CD4-positive, alpha-beta T cell treated with Interleukin-6 at 100 ng/mL for 8 hours (primary cell): ENCODE measurements at places on chromosomes 11 and 22.

DNA sequence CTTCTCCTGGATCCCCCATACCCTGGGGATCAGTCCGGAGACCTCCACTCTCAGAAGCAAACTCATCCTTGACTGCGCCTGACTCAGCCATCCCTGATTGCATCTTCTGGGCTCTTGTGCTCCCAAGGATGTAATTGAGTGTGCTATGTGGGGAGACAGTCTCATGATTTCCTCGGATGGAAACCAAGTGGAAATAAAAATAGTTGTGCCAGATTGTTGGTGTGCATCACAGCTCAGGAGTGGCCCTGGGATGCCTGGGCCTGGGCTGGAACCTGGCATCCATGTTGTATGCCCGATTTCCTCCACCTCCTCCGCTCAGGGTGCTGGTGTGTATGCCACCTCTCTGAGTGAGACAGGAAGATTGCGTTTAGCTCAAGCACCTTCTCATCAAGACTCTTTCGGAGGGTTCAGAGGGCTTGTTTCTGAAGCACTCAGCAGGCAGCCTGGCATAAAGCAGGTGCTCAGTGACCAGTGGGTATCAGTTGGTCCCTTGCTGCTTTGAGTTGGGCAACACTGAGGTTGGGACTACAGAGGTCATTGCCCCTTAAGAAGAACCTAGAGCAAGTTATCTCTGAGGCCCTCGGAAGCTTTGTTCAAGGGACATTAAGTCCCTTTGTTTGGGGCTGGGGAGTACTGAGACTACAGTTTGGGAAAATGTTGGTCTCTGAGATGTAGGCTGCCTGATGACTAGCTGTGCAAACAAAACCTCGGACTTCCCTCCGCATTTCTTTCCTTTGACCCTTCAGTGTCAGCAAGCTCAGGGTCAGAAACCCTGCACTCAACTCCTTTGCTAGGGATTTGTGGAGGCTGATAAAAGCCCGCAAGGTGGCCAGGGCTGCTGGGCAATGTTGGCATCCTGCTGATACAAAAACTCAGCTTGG, 24.8 kb upstream of the MICAL2 start:
- no peak for DNase-seq

DNA sequence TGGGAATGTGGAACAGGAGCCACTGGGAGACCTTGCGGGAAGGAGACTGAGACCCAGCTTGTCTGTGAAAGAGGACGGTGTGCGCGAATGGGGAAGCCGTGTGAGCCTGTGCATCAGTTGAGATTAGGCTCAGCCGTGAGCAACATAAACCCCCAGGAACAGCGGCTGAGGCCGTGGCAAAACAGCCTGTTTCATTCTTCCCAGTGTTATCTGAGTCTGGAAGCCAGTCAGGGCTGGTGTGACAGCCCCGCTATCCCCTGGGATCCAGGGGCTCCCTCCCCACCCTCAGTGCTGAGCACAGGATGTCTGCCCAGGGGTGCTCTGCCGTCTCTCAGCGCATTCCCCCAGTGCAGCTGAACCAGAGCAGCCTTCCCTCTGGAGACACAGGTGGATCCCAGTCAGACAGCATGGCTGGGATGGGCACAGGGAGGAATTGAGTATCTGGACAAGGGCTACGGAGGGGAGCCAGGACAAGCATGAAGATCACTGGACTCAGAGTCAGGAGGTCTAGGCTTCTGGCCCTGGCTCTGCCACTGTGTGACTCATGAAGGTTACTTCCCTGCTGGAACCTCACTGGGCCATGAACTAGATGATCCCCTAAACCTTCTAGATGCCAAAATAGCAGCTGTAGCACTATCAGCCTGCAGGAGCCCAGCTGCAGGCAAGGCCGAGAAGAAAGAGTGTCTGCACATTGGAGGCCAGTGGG, 8.6 kb downstream of the OAF start:
- no peak for DNase-seq

GRCh38 chr11:8365216-8365941, 101.7 kb upstream of the LMO1 start:
- no peak for DNase-seq

GRCh38 chr11:16912692-16913111, 101.5 kb downstream of the PLEKHA7 start:
- DNase-seq = no peak

GRCh38 chr11:70063121-70063520, 15.0 kb upstream of the ANO1 start:
- DNase-seq = no peak

GRCh38 chr11:8564526-8564925, 29.5 kb downstream of the STK33 start:
- DNase-seq = no peak

DNA sequence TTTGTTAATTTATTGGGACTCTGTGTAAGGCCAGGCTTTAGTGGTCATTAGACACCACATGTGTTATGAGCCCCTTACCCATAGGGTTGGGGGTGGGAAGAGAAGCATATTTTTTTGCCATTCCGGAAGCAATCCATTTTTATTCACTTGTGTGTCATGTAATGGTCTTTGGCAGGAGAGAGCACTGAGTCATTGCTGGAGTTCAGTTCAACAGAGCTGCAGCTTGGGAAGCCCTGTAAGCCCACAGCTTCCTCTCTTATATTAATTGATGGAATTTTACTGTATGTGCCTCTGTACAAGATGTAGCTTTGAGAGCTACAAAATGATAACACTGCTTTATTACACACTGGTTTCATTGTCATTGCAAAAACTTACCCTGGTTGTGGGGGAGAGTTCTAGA, 177.3 kb upstream of the SORL1-AS1 start:
- no peak for DNase-seq

- DNase-seq = no peak
Observed at GRCh38 chr11:521177-521688, 14.1 kb downstream of the HRAS start.

- no peak for DNase-seq
Observed at GRCh38 chr11:128520888-128521681, 66.3 kb downstream of the ETS1 start.

DNA sequence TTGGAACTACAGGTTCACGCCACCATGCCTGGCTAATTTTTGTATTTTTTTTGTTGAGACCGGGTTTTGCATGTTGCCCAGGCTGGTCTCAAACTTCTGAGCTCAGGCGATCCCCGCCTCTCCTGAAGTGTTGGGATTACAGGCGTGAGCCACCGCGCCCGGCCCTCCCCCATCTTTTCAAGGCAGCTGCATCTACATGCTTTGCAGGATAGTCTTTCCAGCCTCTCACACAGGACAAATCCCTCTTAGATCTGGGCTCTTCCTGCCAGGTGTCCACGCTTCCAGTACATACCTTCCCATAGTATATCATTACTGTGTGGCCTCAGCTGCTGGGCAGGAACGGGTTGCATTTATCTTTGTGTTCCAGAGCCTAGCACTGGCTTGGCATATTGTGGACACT, 49.7 kb downstream of the C11orf96 start:
- DNase-seq = no peak

- DNase-seq = no peak
Observed at GRCh38 chr22:44291674-44292360, 20.9 kb downstream of the SHISAL1 start.

- peak; percentile 77 for DNase-seq
Observed at GRCh38 chr22:26658671-26659478, 1.5 kb downstream of the MIAT start.

DNA sequence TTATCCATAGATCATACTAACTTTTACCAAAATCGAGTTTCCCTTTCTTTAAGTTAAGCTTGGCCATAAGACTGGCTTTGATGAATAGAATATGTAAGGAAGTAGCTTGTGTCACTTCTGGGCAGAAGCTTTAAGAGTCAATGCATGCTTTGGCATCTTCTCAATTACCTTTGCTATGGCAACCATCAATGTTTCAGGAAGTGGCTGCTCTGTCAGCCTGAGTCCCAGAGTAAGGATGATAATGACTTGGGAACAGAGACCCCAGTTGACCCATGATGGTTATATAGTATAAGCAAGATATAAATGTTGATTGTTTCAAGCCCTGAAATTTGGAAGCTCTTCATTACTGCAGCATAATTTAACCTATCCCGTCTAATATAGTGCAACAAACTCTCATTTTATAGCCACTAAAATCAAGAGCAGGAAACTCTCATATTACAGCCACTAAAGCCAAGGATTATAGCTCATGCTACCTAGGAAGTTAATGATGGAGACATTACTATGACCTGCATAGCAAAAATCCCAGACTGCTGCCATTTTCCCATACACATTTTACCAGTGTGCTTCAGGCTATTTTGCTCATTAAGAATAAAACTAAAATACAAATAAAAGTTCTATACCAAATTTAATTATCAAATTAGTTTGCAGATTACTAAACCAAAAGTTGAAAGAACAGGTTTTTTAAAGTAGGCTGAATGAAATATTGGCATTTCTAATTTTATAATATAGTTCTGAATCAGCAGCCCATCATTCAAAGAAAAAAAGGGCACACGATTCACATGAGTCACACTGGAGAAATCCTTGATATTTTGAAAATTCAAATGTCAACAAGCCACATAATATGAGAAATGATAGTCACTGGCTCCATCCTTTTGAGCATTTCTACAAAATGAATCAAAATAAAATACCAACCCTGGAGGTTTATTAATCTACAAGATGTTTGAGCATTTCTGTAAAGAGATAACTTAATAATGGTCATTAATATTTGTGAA, 23.8 kb downstream of the FSHB start:
- DNase-seq = no peak

- peak; percentile 38 for DNase-seq
Observed at GRCh38 chr22:30802202-30803166, 107.8 kb downstream of the OSBP2 start.

DNA sequence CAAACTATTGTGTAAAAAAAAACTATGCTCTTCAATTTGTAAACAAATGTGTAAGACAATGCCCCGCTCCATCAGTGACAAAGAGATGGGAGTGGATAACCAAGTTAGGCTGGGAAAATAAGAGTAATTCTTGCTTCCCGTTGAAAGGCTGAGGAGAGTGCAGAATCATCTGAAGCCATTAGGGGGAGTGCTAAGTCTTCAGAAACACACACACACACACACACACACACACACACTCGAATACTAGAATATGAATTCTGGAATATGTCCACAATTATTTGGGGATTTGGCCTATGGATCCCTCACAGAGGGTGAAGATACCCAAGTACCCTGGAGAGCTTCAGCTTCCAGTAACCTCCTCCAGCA, 27.8 kb upstream of the ROBO3 start:
- no peak for DNase-seq

DNA sequence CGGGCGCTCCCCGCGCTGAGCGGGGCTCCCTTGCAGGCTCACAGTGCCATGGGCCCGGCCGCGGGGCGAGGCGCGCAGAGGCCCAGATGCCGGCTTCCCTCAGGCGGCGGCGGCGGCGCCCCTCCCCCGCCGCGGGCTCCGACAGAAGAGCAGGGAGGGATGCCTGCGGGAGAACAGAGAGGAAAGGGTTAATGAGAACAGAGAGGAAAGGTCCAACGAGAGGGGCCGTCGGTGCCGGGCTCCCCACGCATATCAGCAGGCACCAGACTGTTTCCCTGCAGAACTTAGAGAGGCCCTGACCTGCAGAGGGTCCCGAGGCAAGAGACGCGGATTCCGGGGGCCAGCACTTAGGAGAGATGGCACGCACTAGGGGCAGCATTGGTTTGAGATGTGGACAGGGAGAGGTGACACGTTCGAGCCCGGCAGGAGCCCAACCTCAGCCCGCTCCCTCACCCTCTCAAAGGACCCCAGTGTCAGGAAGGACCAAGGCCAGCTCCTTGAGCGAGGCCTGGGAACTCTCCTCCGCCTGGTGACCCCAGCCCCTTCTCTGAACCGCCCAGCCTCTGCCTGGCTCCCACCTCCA, 9.1 kb downstream of the NRXN2 start:
- no peak for DNase-seq

- no peak for DNase-seq
Observed at GRCh38 chr11:10998674-10999073, 140.8 kb upstream of the ZBED5 start.

DNA sequence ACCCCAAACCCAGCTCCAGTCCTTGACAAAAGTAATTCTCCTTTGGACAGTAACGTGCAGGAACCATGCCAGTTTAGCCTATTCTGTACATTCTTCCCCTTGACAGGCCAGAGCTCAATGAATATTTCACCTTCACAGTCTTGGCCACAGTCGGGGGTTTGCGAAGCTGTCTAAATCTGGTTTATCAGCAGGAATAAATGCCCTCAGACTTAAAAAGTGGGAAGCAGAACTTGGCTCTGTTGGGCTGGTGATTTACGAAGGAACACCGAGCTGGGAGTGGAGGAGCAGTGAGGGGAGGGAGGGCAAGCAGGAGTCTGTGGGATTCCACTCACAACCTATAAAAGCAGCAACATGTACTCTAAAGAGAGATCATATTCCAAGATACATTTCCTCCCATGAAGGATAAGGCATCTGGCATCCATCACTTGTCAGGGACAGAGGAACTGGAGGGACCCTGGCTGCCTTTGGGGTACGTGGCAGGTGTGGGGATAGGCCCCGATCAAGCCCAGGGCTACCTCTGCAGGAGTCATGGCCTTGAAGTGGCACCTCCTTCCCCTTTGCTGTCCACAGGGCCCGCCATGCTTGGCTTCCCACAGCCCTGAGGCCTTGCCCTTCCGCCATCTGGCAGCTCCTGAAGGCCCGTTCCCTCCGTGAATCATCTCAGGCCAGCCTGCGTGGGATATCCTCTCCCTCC, 154.3 kb downstream of the ADAMTS15 start:
- DNase-seq = no peak

GRCh38 chr11:131592152-131592551, 221.7 kb downstream of the NTM start:
- DNase-seq = no peak

DNA sequence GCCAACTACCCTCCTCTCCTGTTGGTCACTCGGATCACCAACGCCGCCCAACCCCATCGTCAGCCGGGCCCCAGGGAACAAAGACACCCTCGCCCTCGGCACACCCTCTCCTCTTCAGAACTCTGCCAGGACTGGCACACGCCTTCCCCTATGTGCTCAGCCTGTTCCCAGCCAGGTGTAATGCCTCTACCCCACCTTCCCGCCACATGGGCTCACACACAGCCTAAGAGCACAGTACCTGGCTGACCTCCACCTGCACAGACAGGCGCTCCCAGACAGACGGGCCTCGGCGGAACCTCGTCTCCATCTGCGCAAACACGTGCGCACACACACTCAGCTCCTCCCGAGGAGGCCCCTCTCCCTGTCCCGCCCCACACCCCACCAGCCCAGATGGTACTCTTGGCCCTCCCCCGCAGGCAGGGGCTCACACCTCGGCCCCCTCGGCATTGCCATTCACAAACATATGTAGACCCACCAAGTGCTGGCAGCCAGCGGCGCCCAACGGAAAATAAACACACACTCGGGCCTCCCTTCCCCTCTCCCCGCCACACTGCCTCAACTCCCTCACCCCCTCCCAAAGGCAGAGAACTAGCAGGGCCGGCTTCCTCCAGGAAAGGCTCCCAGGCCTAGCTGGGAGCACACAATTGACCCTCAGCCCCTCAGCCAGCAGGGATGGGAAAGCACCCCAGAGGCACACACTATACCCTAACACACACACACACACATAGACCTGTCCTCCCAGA, 8.5 kb downstream of the ELFN2 start:
- DNase-seq = no peak

- DNase-seq = no peak
Observed at GRCh38 chr11:127693686-127694085, 693.1 kb upstream of the KIRREL3 start.

DNA sequence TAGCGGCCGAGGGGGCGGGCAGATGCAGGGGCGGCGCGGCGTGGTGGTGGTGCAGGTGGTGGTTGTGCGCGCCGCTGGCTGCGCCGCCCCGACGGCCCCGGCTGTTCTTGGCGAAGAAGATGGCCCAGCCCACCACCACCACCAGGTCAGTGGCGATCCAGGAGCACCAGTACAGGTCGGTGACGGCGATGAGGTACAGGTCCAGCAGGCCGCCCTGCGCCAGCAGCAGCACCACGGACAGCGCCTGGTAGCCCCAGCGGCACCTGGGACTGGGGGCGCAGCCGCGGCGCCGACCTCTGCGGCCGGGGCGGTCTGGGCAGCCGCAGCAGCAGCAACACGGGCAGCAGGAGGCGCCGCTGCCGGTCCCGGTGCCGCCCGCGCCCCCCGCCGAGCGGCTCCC, 879 bp downstream of the TMEM121B start:
- peak; percentile 52 for DNase-seq
